ENCODE measurements at places on chromosomes 4 and X.
A peak's percentile ranks its signal among the peaks of the same experiment; 100 is the strongest.

GRCh38 chr4:56078866-56079265 lies 130.1 kb downstream of the CEP135 start:
- DNase-seq, result no peak

DNA sequence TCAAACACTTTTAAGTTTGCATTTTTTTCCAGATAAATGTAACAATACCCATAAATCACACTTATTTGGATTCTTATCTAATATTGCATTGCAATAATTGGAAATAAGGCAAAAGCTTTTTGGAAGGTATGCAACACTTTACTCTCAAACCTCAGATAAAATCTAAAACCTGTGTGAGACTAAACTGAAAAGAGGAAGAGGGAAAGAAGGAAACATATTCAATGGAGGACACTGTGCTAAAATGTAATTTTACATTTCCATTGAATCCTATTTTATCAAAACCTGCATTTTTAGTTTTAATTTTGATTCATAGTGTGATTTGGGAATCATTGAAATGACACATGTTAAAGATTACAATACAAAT lies 99.4 kb downstream of the HPGD start:
- DNase-seq, result peak; percentile 37

DNA sequence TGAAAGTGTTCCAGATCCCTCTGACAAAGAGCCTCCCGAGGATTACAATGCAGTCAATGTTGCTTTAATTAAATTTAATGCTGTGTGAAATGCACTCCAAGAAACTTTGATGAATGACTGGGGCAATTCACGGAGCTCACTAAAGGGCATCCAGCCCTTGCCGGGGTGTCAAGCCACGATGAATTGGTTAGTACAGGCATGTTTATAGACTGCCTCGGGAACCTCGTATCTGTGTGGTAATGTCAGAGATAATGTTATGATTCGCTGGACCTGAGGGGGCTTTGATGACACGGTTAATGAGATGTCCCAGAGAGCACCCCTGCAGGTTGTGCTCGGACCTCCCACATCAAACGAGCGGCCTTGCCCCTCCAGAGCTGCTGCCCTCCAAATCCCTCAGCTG lies 428.8 kb downstream of the NKX6-1 start:
- no peak for DNase-seq

- no peak for DNase-seq
Observed at GRCh38 chrX:154352466-154352865, 22.0 kb downstream of the FLNA start.

GRCh38 chr4:180521181-180521580 lies 1722.0 kb upstream of the TENM3 start:
- DNase-seq, result no peak

- peak; percentile 4 for DNase-seq
Observed at GRCh38 chrX:16826207-16826606, 39.9 kb downstream of the TXLNG start.

- no peak for DNase-seq
Observed at GRCh38 chr4:95715830-95716229, 124.1 kb upstream of the PDHA2 start.

- DNase-seq, result no peak
Observed at GRCh38 chr4:13478707-13479106, 5.4 kb downstream of the RAB28 start.

GRCh38 chr4:121736735-121737351 lies 28.1 kb downstream of the SMIM43 start:
- DNase-seq, result peak; percentile 14

- peak; percentile 72 for DNase-seq
Observed at GRCh38 chr4:124631760-124632159, 80.8 kb downstream of the ANKRD50 start.

- DNase-seq, result no peak
Observed at GRCh38 chr4:147927377-147928137, 195.7 kb downstream of the ARHGAP10 start.

GRCh38 chr4:139208404-139208945 lies 31.5 kb upstream of the ELF2 start:
- DNase-seq, result peak; percentile 97

DNA sequence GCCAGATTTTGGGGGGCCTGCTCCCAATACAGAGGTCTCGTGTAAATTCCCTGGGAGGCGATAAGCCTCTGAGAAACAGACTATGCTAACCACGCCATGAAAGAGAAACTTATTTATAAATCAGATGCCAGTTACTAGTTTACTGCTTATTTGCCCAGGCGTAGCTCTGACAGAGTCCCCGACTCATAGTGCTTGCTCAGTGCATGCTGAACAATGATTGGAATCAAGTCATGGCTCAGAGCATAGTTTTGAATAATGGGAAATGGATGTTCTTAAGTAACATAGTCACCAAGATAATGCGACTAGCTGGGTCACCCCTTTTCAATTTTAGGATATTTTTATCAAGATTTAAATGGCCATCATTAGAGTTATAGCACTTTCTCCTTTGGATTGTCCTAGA lies 39.9 kb downstream of the HTT start:
- no peak for DNase-seq

GRCh38 chr4:6730603-6731317 lies 14.8 kb downstream of the BLOC1S4 start:
- no peak for DNase-seq

DNA sequence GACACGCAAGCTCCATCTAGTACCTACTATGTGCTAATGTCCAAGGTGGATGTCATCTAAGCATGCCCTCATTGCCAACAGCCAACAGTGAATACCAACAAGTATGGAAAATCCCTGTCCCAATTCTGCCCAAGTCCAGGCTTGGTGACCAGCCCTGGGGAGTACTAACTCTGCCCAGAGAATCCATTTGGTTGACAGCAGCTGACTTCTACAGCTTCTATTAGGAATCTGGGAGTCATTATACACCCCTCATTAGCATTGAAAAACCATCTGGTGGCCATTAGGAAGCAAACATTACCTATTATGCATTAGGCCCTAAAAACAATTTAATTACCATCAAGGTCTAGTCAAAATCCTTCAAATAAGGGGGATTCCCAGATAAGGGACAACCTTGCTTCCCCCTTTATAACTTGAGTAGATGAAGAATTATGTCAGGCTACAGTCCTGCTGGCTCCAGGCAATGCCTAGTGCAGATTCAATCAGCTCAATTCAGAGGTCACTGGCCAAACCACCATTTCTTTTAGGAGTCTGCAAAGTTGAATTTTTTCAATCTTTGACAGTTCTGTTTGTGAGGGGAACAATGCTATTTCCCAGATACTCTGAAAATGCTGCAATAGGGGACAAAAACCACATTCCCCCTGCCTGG lies 228.0 kb upstream of the LDB2 start:
- DNase-seq, result no peak

DNA sequence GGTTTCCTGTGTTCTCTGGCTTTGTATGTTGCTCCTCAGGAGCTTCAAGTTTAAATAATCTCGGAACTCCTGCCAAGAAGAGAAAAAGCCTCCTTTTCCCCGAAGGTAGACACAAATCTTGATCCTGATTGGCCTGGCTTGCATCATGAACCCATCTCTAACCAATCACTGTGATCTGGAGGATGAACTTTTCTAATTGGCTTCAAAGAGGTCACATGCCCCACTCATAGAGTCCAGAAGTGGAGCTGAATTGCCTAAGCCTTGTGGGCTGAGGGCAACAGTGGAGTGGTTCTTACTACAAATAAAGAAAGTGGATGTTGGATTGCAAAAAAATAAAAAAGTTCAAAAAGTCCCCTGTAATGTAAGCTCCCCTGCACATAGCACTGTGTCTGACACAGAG lies 245.9 kb downstream of the MID1IP1 start:
- DNase-seq, result no peak

DNA sequence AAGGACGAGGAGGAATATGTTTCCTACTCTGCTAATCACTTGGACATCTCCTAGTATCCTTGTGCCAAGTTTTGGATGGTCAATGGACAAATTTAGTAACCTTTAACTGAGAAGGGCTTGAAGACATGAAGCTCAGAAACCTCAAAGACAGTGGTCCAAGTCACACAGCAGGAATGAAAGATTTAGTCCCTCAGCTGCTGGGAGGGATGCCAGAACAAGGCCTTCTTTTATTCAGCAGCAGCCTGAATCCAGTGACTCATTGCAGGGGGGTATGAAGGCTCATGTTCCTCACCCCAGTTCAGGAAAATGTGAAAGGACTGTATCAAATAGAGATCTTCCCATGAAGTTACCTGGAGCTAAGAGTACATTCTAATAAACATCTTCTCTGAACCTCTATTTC lies 214.9 kb upstream of the UGT8 start:
- no peak for DNase-seq

- no peak for DNase-seq
Observed at GRCh38 chrX:52361941-52362340, 6.9 kb upstream of the XAGE2 start.

DNA sequence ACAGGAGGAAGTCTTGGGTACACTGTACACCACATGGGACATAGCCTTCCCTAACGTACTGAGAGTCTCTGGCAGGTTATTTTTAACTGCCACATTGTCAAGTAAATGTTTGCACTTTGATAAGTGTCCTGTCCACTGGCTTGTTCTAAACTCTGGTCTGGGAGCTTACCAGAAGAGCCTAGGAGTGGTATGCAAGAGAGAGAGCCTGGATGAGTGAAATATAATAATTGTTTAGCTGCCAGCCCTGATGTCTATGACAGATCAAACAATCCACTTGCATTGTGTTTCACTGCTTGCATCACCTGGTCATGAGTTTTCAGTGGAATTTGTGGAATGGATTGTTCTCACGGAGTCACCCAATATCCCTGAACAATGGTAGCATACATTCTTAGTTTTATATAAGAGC lies 91.6 kb downstream of the SHROOM3 start:
- no peak for DNase-seq

DNA sequence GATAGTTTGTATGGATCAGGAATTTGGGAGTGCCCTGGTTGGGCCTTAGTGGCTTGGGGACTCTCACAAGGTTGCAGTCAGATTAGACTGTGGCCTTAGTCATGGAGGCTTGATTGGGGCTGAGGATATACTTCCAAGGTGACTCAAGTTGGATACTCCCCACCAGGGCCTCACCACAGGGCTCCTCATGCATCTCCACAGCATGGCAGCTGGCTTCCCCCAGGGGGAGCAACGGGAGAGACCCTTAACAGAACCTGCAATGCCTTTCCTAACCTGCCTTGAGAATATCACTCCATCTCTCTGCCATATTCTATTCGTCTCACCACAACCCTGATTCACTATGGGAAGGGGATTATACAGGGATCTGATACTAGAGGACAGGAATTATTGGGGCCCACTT lies 161.9 kb downstream of the RELL1 start:
- no peak for DNase-seq

GRCh38 chr4:14315129-14315528 lies 687.2 kb upstream of the CPEB2 start:
- no peak for DNase-seq

DNA sequence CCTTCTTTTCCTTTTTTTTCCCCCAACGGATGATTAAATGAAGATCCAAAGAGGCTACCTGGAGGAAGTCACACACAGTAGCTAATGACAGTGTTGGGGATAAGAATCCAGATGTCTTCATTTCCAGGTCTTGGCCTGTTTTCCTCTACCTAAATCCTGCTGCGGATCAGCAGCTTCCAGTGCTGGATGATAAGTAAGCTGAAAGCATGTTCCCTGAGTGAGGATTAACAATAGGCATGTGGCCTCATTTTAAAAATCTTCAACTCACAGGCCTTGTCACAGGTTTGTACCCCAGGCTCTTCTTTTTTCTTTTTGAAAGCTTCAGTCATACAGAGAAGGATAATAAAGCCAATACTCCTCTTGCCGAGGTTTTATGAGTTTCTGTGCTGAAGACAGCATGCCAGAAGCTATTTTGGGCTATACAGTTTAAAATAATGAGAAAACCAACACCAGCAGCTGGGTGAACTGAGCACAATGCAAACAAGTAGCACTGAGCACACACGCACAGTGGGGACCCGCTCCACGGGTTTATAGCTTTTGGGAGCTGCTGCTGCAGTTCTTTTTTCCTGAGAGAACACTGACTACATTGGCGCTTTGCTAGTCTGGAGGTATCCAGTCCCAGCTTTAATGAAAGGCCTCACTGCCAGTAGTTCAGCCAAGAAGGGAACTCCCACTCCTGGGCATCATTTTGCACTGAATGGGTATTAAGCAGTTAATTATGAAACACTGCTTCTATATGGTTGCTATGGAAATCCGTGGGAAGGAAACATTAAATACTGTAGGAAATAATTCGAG lies 184.2 kb upstream of the CTSO start:
- no peak for DNase-seq

DNA sequence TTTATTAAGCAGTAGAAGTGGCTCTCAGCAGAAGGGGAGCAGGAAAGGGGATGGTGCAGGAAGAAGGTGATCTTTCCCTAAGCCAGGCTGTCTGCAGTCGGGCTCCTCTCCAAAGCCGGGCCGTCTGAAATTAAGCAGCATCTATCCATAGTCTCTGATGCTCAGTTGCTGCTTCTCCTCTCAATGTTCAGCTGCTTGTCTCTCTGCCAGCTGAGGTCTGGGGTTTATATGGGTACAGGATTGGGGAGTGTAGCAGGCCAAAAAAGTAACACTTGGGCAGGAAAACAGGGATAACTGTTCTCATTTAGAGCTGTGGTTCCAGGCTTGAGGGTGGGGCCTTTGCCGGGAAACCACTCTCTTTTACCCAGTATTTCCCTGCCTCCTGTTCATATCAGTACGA lies 39.2 kb upstream of the CCKAR start:
- no peak for DNase-seq

GRCh38 chr4:180304321-180304720 lies 1938.9 kb upstream of the TENM3 start:
- DNase-seq, result no peak

- DNase-seq, result no peak
Observed at GRCh38 chr4:128346054-128346716, 58.6 kb upstream of the PGRMC2 start.

GRCh38 chr4:6116696-6117285 lies 83.6 kb downstream of the JAKMIP1 start:
- no peak for DNase-seq

- DNase-seq, result no peak
Observed at GRCh38 chr4:126838941-126839679, 793.6 kb upstream of the INTU start.

GRCh38 chrX:40908857-40909475 lies 173.6 kb upstream of the MED14 start:
- no peak for DNase-seq

GRCh38 chrX:130144509-130144908 lies 21.1 kb downstream of the AIFM1 start:
- DNase-seq, result no peak

GRCh38 chr4:51884606-51885005 lies 41.7 kb downstream of the DCUN1D4 start:
- DNase-seq, result no peak

- no peak for DNase-seq
Observed at GRCh38 chr4:21517126-21517859, 431.3 kb downstream of the KCNIP4 start.

DNA sequence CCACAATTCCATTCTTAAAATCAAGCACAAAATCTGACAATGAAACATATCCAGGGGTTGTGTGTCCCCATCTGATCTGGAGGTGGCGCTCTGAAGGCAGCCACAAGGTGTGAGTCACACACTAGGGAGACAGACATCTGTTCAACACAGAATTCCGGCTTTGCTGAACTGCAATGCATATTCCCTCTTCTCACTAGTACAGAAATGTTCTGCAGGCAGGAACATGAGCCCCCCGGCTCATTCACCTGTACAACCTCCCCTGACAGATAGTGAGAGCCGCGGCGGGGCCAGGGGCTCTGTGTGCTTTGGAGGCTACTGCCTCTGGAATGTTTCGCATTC lies 41.9 kb downstream of the WDR1 start:
- DNase-seq, result peak; percentile 4

GRCh38 chr4:122309988-122310626 lies 68.7 kb upstream of the ADAD1 start:
- peak; percentile 22 for DNase-seq
